ENCODE measurements at places on chromosomes 12 and 14. TPM values are rescaled to one million over a fixed set of nuclear protein-coding genes. Genes with fewer than 3 reads are reported as not detected.
A peak's percentile ranks its signal among the peaks of the same experiment; 100 is the strongest.

GPR84 gene
- 0.27 TPM for total RNA-seq

SIX1 gene
- not detected for total RNA-seq

NTN4 gene
- 17.4 TPM for total RNA-seq

IFNG-AS1 gene
- total RNA-seq = not detected

TAS2R30 gene
- total RNA-seq = 9.4 TPM

ACRBP gene
- total RNA-seq = 1.6 TPM

GSG1 gene
- total RNA-seq = not detected

FIGNL2 gene
- 2.7 TPM for total RNA-seq

PLBD1 gene
- total RNA-seq = 3.2 TPM

DRAM1 gene
- 7.1 TPM for total RNA-seq

MANSC1 gene
- total RNA-seq = 5.1 TPM

NRXN3 gene
- 4.5 TPM for total RNA-seq

DNA sequence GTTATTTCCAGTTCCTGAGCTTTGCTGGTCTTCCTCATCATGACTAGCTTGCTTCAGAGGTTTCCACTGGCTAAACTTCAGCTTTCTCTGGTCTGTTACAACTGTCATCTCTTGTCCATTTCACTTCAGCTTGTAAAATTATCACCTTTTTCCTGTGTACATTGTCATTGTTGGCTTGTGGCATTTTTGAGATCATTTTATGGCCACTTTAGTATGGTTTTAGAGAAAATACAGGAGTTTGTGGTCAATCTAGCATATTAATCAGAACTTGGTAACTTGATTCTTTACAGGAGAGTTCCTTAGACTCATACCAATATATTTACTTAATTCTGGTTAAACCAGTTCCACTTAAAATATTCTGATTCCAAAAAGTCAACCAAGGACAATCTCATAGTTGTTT is 235.9 kb upstream of the KITLG start:
- no peak for DNase-seq

GRCh38 chr14:68320495-68320894 is 472.4 kb downstream of the ZFP36L1 start:
- DNase-seq = no peak

DNA sequence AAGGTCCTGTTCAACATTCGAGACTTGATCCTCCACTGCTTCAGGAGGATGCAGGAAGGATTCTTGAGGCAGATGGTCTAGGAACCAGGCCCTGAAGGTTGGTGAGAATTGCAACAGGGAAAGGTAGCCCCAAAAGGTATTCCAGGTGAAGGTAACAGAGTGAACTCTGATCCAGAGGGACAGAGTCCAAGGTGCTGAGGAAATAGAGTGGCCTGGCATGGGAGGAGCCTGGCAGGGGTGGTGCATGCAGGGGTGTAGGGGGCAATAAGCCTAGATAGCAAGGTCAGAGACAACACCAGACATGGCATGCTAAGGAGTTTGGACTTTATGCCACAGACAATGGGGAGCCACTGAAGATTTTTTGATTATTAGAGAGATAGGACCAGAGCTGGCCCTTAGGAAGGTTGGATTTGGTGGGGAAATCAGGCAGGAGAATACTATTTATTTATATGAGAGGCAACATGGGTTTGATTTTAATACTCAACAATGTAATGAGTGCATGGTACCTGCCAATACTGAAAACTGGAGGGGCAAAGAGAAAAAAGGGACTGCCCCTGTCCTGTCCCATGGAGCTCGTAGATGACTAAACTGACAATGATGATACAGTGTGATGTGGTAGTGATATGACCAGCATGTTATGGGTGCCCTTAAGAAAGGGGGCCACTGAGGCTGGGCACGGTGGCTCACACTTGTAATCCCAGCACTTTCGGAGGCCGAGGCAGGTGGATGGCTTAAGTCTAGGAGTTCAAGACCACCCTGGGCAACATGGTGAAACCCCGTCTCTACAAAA is 50.5 kb upstream of the TMED10 start:
- no peak for DNase-seq

DNA sequence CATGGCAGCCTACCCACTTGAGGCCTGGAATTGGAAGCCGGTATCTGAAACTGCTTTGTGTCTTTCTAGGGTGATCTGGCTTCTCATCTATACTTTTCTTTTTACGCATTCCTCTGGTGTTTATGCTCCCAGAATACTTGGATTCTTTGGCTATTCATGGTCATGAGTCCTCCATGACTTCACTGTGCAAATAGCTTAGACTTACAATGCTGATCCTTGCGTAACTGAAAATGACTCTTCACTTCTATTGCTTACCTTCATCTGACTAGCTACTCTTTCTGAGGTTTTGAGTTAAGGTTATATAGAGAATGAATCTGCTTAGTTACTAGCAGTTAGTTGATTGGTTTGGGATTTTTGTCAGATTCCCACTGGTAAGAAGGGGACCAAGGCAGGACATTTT is 121.7 kb upstream of the NOVA1 start:
- no peak for DNase-seq

DNA sequence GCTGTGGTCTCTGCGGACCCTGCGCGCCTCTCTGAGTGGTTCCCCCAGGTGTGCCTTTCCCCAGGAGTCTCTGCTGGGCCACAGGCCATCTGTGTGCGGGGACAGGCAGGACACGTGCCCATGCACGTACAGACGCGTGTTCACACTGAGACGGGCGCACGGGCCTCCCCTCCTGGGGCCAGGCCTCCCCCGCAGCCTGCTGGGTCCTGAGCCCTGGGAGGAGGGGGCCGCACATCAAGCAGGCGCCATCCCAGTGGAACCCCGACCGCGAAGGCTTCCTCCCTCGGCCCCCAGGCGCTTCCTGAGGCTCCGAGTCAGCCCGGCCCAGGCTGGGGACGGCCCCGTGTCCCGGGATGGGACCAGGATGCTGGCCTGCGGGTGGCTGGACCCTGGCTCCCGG is 39.7 kb downstream of the LRCOL1 start:
- DNase-seq = no peak

- no peak for DNase-seq
These were observed 40.4 kb upstream of the LDHB start for GRCh38 chr12:21697904-21698630.

DNA sequence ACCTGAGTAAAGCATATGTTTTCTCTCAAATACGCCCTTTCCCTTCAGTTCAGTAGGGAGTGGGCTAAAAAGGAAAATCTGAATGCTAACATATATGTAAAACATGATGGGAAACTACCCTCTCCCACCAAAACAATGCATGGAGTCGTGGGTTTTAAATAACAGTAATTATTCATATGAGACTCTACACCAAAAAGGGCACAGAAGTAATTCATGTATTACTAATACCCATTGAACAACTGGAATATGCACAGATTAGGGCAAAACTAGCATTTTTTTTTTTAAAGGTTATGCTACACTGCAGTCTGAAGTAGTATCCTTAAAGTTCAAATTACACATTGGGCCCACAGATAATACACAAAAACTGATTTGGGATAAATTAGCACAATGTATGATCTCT is 8.1 kb upstream of the ARID2 start:
- DNase-seq = no peak

DNA sequence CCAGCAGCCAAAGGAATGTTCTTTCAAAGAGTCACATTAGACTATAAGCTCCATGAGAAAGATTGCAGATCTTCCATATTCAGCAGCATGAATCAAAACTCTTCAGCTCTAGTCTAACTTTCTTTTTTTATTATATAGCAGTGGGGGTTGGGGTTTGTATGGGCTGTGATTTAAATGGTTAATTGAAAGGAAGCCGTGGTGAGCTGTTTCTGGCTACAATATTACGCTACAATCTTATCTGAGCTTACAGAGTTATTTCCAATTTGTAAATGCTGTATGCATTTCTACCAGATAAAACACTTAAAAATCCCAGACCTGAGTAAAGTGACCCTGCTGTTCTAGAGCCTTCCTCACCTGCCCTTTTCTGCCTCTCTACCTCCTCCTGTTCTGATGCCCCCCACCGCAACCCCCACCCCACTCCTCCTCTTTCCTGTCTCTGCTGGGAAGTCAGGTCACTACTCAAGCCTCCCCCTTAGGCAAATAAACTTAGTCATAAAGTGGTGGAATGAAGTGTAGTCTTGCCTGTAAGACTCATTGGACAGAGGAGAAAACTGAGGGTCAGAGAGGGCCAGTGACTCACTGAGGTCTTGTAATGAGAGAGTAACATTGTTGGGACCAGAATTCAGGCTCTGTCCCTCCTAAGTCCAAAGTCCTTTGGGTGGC is 1089.5 kb downstream of the BCL11B start:
- DNase-seq = no peak

GRCh38 chr14:51327376-51327775 is 87.3 kb downstream of the TMX1 start:
- DNase-seq = no peak

DNA sequence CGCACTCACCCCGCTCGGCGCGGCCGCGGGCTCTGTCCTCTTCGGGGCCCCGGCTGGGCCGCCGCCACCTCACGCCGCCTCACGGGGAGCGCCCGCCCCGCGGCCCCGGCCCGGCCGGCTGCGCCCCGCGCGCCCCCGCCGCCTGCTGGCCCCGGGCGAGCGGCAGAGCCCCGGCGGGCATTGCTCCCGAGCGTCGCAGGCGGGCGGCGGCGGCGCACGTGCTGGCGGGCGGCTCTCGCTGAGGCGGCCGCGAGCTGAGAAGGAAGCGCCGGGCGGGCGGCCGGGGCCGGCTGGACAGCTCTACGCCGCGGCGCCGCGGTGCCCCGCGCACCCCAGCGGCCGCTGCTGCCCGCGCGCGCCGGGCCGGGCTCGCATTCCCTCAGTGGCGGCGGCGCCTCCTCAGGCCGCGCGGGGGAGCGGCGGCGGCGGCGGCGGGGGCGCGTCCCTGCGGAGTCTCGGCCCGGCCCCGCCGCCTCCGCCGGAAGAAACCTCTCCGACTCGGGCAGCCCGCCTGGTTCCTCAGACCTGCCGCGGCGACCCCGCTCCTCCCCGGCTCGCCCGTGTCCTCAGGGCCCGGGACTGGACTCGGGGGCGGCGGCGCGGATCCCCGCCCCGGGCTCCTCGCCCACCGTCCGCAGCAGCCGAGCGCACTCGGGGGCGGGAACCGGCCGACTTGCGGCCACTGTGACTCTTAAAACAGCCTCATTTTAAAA is at the start of gene PITPNM2:
PITPNM2 (minus strand) TSS at position 347 of the 713 bp plus-strand sequence. CDS start 116,500 bp downstream, outside the sequence.
- DNase-seq = peak; percentile 71

- no peak for DNase-seq
These were observed 272.8 kb downstream of the AKAP6 start for GRCh38 chr14:32601906-32602305.

GRCh38 chr14:74548881-74549280 is 55.3 kb downstream of the ISCA2 start:
- peak; percentile 69 for DNase-seq

DNA sequence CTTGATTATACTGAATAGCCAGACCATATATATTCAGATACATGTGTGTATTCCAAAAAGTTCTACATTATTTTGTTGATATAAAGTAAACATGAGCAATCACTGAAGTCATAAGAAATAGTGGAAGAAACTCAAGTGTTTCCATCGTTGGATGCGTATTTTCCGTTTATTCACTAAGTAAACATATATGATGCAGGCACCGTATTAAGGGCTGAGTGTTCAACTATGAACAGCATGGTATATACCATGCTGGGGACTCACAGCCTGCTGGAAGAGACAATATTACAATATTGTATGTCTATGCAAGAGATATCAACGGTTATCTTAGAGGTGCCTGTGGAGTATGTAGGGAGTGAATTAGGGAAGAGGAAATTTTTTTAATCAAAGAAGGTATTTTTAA is 1.2 kb downstream of the PYROXD1 start:
- no peak for DNase-seq

DNA sequence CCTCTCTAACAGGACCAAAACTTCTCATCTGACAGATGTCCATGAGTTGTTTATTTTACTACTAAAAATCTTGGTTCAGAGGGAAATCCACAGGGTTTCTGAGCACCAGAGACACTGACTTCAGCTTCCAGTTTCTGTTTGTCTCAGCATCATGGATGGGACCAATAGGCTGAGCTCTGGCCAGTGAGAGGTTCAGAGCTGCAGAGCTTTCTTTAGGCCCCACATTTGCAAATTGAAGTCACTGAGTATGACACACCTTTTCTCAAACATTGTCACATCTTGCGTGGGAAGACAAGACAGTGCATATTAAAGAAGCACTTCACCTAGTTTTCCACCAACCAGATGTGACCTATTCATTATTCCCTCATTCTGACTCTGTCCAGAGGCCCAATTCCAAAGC is 45.2 kb downstream of the RDH12 start:
- DNase-seq = no peak

DNA sequence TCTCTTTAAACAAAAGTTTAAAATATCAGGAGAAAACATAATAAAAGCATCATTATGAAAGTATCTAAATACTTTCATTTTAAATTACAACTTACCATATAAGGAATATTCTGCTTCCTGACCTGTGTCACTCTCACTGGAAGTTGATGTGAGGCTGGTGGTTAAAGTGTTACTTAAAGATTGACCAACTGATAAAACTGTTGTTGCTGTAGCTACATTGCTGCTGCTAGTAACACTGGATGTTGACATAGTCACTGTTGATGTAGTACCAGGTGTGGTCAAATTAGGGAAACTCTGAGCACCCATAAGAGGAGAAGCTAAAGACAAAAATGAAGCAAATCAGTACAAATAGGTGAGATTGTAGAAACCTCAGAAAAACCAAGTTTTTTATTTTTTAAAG is 79.9 kb downstream of the HECTD1 start:
- no peak for DNase-seq

DNA sequence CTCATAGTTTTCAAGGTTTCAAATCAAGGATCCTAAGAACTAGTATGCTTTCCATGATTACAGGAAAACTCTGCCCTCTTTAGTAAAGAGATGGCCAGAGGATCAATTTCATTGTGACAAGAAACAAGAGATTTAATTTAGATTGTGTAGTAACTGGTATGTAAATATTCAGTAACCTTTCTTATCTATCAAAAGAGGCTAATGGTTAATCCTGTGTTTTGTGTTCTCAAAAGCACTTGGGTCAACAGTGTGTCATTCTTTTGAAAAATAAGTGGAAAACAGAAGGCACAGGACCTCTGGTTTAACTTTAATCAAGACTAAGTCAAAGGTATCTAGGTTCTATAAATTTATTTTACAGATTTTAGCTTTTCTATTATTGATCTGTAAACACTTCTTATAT is 56.6 kb upstream of the ERGIC2 start:
- DNase-seq = no peak

GRCh38 chr12:115000038-115000437 is 316.1 kb upstream of the TBX3 start:
- DNase-seq = no peak

GRCh38 chr12:51818086-51818485 is 30.4 kb downstream of the FIGNL2 start:
- no peak for DNase-seq

DNA sequence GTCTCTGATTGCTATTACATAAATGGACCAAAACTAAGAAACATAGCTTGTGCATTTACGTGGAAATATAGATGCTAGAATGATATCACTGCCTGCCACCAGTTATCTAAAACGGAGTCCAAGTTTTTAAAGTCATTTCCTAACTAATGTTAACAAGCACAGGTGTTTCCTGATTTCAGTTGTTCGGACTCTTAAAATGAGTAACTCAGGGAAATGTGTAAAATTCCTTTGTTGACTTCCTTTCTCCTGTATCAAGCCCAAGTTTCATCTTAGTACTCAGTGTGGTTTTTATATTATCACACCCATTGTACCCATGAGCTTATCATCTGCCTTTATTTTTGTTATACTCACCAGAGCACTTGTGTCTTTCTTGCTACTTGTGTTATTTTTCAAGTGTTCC is 13.2 kb upstream of the PRKCH start:
- no peak for DNase-seq
